ENCODE measurements at places on chromosomes 1 and 21.

GRCh38 chr1:163565166-163565565, 243.4 kb downstream of the NUF2 start:
- no peak for DNase-seq

DNA sequence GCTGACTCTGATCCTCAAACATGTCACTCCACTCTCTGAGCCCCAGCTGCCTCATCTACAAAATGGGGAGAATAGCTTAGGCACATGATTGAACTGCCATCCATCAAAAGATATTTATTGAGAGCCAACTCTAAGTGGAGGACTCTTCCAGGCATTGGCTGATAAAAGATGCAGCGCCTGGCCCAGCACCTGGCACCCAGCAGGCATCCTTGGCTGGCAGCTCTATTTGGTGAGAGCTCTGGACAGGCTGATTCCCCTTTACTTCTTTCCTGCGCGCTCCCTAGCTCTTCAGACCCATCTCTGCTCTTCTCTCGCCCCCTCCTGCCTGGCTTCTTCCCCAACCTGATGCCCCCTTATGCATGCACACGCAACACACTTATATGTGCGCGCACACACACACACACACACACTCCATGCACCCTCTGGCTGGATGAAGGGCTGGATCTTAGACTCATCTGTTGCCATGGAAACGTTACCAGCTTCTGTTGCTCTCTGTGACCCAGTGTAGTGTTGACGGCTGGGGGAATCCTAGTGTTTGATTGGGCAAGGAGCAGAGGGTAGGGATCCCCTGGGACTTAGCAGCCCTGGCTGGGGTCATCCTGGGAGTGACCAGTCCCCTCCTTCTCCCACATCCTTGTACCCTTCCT, 49.3 kb downstream of the VWA5B1 start:
- no peak for DNase-seq

DNA sequence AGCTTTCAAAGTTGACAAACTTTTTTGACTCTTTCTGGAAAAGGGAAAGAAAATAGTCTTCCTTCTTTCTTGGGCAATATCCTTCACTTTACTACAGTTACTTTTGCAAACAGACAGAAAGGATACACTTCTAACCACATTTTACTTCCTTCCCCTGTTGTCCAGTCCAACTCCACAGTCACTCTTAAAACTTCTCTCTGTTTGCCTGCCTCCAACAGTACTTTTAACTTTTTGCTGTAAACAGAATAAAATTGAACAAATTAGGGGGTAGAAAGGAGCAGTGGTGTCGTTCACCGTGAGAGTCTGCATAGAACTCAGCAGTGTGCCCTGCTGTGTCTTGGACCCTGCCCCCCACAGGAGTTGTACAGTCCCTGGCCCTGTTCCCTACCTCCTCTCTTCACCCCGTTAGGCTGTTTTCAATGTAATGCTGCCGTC, 160.8 kb upstream of the SGIP1 start:
- DNase-seq, result no peak

- no peak for DNase-seq
Measured at GRCh38 chr1:9442278-9442846, 96.9 kb upstream of the SLC25A33 start.

DNA sequence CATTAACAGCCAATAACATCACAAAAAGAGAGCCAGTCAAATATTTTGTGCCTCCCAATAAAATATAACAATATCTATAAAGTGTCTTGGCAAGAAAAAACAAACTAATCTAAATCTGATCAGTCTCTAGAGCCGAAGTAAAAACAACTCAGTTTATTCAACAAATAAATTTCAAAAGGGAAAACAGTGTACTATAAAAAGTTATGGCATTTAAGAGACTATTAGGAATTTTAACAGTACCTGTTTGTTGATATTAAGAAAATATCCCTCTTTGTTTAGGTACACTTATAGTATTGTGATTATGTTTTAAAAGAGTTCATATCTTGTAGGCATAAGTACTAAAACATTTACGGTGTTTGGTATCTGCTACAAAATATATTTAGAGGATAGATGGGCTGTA, 36.6 kb upstream of the C1orf53 start:
- no peak for DNase-seq

DNA sequence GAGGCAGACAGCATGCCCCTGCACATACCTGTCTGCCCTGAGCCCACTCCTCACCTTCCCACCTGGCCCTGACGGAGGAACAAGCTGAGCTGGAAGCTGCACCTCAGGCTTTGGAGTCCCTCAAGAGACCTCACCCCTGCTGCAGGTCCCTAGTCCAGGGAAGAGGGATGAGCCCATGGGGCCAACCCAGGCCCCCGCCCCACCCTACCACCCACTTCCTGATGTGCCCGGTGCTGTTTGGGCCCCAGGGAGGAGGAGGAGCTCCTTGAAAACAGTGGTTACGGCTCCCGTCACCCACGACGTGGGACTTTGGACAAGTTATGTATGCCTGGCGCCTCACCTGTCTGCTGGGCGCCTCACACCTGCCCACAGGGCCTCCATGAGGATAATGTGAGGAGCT, 250.2 kb downstream of the NPHP4 start:
- DNase-seq, result no peak

DNA sequence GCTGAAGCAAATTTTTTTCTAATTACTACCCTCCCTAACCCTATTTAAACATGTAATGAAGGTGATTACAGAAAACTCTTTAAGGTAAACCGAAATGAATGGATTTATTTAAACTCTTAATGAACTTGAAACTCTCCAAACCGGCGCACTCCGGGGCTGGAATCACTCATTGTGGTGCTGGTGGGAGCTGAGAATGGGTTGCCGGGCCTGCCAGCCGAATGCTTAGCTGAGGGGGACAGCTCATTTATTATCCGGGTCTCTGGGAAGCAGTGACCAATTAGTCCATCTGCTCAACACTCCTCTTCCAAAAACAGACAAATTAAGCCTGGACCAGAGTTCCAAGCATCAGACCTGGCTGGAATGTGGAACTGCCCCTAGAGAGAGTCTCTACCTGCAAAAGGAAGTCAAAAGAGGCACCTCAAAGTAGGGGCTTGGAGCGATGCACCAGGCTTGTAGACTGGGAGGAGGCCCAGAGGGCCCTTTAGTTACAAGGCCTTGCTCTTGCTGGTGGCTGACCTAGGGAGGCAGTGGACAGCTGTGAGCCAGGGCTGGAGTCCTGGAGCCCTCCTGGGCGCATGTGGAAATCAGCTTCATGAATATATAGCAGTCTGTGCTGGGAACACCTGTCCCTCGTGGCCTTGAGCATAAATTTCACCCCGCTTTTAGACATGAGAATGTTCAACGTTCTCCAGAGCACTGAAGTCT, 320.7 kb downstream of the AJAP1 start:
- no peak for DNase-seq

GRCh38 chr1:162847839-162848453, 13.0 kb downstream of the CCDC190 start:
- DNase-seq, result peak; percentile 72

- DNase-seq, result no peak
Measured at GRCh38 chr1:116203181-116203723, 92.1 kb downstream of the MAB21L3 start.

DNA sequence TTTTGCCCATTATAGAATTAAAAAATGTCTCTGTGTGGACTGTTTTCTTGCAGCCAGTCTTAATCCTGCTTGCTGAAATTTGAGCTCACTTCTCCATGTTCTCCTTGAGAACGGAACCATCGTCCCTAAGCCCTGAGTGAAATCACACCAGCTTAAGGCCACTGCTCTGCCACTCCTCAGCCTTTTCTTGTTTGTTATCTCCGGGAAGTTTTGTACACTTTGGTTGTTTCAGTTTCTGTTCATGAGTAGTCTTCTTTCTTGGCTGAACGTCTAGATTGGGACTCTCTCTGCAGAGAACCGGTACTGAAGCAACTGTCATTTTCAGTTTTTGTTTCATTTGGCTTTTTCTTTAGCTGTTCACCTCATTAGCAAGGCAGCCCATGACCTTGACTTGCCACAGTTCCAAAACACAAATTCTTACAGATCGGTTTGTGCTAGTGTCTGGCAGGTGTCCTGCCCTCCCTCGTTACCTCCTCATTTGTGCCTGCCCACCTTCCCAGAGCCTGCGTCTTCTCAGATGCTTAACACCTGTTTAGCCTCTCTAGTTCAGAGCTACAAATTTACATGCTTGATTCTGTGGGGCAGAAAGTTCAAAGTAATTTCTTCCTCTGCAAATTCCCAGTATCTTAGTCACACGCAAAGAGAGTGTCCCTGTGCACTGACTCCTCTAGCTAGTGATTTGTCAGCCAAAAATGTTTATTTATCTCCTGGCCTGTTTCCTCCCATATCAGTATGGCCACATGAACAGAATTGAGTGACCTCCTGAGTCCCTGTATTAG, 12.4 kb downstream of the PSEN2 start:
- no peak for DNase-seq

GRCh38 chr1:42684139-42684538, 1.9 kb downstream of the YBX1 start:
- no peak for DNase-seq

GRCh38 chr1:34245967-34246366, 69.3 kb downstream of the C1orf94 start:
- DNase-seq, result no peak

DNA sequence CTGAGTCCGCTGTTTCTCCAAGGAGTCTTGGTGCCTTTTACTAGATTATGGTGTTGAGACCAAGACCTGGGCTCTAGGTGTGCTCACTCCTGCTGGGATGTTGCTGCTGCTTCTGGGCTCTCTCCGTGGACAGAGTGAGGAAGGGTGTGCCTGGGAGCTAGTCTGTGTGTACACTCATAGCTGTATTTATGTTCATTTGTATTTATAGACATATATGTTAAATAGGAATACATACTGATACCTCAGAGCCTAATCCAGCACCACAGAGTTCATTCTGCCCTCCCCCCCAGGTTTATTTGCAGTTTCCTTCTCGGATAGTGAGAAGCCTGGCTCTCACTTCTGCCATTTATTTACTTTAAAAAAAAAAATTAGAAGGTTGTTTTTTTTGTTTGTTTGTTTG, 12.6 kb downstream of the PCNT start:
- no peak for DNase-seq

- DNase-seq, result no peak
Measured at GRCh38 chr1:100927276-100927675, 31.4 kb downstream of the SLC30A7 start.

- DNase-seq, result no peak
Measured at GRCh38 chr1:246121533-246121932, 385.5 kb downstream of the SMYD3 start.

GRCh38 chr1:169363046-169363730, 4.4 kb downstream of the NME7 start:
- DNase-seq, result no peak

DNA sequence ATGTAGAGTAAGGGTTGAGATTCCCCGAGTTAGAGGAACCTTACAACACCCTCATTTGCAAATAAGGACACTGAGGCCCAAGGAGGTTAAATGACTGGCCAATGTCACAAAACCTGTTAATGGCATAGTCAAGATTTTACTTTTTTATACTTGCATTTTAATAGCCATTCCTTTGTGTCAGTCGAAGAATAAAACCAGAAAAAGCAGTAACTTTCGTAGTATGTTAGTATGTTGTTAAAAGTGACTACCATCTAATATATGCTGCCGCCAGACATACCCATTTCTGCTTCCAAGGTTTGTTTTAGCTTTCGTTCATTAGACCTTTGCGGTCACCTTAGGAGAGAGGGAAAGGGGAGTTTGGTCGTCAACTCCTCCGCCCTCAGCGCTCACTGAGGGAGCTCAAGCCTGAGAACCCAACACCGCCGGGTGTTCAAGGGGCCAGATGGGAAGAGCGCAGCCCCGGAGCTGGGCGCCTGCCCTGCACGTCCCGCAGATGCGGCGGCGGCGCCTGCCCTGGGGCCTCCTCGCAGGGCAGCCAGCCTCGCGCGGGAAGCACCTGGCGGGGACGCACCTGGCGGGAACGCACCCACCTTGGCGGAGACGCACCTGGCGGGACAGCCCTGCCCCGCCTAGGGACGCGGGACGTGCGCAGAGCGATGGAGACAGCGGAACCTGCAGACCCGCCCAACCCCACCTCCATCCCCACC, 466 bp downstream of the VPS26C start:
- DNase-seq, result no peak

DNA sequence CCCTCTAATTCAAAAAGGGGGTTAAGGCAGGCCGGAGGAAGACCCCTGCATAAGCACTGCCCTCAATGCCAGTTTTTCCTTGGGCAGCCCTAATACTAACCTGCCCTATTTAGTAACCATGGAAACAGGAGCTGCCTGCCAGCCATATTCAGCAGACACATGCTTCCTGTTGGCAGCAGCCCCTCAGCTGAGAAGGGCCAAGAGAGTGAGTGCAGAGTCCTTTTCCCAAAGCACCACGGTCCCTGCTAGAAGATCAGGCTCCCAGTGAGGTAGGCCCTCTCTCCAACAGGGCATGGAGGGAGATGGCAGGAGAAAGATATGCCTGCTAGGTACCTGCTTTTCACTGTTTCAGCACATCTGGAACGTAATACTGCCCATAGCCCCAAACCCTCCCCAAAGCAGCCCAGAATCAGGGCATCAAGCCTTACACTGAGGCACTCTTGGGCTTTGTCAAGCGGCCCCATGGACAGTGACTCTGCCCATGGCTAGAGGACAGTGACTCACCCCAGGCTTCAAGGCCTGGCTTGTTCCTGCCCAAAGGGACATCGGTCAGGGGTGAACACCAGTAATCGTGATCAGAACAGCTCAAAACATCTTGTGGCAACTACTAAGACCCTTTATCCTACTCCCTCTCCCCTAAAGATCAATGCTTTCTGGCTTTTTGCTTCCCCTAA, 64.5 kb downstream of the BCAR3 start:
- DNase-seq, result no peak

- no peak for DNase-seq
Measured at GRCh38 chr1:162660574-162660973, 28.3 kb downstream of the DDR2 start.

DNA sequence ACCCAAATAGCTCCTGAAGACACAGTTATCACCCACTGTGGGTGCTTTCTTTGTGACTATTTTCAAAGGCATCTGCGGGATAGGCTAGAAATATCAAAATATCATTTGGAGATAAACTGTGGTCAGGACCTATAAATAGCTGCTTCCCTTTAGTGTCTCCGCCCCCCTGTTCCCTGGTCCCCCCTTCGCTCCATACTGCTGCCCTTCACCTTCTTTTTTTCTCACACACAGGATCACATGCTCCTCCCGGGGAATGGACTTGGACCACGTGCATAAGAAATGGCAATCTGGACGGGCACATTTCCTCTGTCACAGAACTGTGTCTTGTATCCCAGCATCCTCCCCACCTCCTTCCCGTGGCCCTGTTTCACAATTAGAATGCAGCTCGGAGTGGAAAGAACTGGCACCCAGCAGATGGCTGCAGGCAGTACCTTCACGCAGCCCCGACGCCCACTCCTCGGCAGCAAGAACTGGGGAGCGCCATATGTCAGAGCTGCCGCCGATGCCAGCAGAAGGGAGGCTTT, 68.8 kb upstream of the SSX2IP start:
- DNase-seq, result no peak

GRCh38 chr1:19922015-19922688, 1.3 kb downstream of the PLA2G2E start:
- DNase-seq, result no peak

GRCh38 chr1:24986372-24986965, 56.4 kb upstream of the RUNX3 start:
- DNase-seq, result no peak
